Airway epithelial cell (primary cell): ENCODE measurements at places on chromosomes 6 and 20. TPM values are rescaled to one million over a fixed set of nuclear protein-coding genes. Genes with fewer than 3 reads are reported as not detected.

HTR1B gene
- total RNA-seq = 0.49 and 0.70 TPM in 2 replicates

ID1 gene
- 651 and 673 TPM in 2 replicates for total RNA-seq

BMP7 gene
- total RNA-seq = 0.33 and 0.49 TPM in 2 replicates

SPAG4 gene
- total RNA-seq = 1.5 and 2.5 TPM in 2 replicates

TSPO2 gene
- not detected in 2 replicates for total RNA-seq

BCL2L1 gene
- 72.1 and 98.5 TPM in 2 replicates for total RNA-seq

TTLL9 gene
- not detected in 2 replicates for total RNA-seq

LKAAEAR1 gene
- 0.28 TPM in 1 of 2 replicates, not detected in the other for total RNA-seq

OVOL2 gene
- total RNA-seq = 15.6 and 16.8 TPM in 2 replicates

C6orf141 gene
- total RNA-seq = 13.3 and 14.0 TPM in 2 replicates

ZSCAN9 gene
- total RNA-seq = 3.9 and 7.0 TPM in 2 replicates

TAF4 gene
- 9.9 and 13.5 TPM in 2 replicates for total RNA-seq

B4GALT5 gene
- total RNA-seq = 12.8 and 17.9 TPM in 2 replicates

ANGPT4 gene
- total RNA-seq = not detected in 2 replicates

GGTLC1 gene
- not detected in 2 replicates for total RNA-seq

HECA gene
- total RNA-seq = 8.8 and 11.6 TPM in 2 replicates

LY6G6C gene
- 1.5 and 3.7 TPM in 2 replicates for total RNA-seq

ELOVL2 gene
- total RNA-seq = under 0.01 TPM in 1 of 2 replicates, not detected in the other

TPD52L1 gene
- 102 and 114 TPM in 2 replicates for total RNA-seq

KCNK16 gene
- total RNA-seq = not detected in 2 replicates

RFX6 gene
- total RNA-seq = not detected in 2 replicates

KHDC1L gene
- total RNA-seq = not detected in 2 replicates

PPDPF gene
- 228 and 415 TPM in 2 replicates for total RNA-seq

BRD2 gene
- total RNA-seq = 103 and 130 TPM in 2 replicates

LST1 gene
- total RNA-seq = not detected in 2 replicates

FAM209B gene
- total RNA-seq = 0.49 TPM in 1 of 2 replicates, not detected in the other

PACRG gene
- total RNA-seq = 0.19 and 0.21 TPM in 2 replicates

MYB gene
- 1.6 and 3.9 TPM in 2 replicates for total RNA-seq

CLDN20 gene
- 0.14 TPM in 1 of 2 replicates, not detected in the other for total RNA-seq

LRFN2 gene
- not detected in 2 replicates for total RNA-seq

DEFB118 gene
- not detected in 2 replicates for total RNA-seq

PARD6B gene
- total RNA-seq = 2.0 and 4.3 TPM in 2 replicates
